Calu3 (cell line): ENCODE measurements at places on chromosomes 5 and 9.

DNA sequence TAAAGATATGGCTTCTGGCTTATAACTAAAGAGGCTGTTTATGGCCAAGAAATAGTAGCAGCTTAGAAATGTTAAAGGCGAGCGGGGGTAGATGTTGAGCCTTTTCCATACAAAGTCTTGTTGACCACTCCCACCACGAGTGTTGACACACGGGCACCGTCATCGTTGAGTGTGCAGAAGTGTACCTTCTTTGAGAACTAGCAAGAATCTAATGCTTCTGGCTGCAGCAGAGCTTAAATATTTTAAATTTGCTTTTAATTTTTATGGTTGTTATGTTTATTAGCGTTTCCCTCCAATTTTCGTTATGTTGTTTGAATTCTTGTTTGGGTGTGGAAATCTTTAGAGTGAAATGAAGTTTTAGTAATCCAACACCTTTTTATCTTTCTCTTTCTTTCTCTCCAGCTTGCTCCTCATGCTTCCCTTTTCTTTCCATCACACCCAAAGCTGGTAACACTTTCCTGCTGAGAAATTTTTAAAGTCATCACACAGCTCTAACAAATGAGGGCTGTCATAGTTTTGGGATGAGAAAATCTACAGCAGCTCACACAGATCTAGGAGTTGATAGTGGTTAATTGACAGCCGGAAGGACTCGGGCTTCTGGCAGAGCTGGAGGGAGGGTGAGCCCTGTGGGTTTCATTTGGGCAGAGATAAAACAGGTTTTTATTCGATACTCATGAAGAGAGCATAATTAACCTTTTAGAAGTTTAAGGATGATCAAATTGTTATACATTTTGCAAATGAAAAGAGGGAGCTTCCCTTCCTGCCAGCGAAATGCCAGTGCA is 120.1 kb upstream of the ZNF608 start:
- no peak for DNase-seq

GRCh38 chr5:140372971-140373487 is 13.0 kb downstream of the SLC4A9 start:
- DNase-seq, result peak; percentile 79

- DNase-seq, result no peak
These were observed 186.9 kb downstream of the GADD45G start for GRCh38 chr9:89791754-89792153.

GRCh38 chr9:98795295-98795955 is 930 bp downstream of the ANKS6 start:
- no peak for DNase-seq

- DNase-seq, result no peak
These were observed 24.9 kb upstream of the ADRA1B start for GRCh38 chr5:159891371-159891770.

- DNase-seq, result no peak
These were observed 79.7 kb downstream of the MED27 start for GRCh38 chr9:131999692-132000551.

DNA sequence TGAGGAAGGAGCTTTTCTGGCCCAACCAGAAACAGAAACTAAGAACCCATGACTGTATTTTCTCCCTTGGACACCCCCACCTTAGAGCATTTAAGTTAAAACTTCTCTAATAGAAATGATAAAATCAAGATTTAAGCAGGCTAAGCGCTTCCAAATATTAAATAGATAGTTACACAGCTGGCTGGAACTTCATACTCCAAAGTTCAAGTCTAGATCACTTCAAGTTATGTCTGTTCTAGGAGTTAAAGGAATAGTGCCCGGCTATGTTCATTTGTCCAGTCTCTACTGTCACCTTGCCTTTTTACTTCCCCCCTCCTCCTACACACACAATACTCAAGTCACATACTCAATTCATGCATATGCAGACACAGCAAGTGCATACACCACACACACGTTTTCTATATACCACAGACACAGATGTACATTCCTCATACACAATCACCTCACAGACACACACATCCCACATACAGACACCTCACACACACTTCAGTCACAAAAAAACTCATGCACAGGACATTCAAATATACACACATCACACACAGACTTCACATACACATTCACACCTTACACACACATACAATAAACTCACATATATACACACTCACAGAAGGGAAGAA is 237.7 kb downstream of the PDE4D start:
- DNase-seq, result no peak

DNA sequence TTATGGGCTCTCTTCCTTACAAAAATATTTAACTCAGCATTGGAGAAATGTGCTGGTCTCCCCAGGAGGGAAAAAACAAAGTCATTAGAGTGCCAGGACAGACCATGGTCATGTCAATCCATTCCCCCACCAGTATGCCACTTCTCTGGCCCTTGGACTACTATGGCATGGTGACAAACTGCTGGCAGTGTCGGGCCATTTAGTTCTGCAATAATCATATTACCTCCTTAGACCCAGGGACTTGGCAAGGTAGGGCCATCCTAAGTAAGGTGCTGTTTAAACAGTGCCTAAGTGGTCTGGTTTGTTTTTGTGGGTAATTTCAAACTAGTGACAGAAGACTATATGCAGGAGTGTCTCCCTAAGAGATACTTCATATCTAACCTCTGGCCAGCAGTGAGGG is 177.8 kb upstream of the STK32A start:
- DNase-seq, result no peak

GRCh38 chr5:6652025-6652424 is 18.8 kb downstream of the SRD5A1 start:
- DNase-seq, result no peak

DNA sequence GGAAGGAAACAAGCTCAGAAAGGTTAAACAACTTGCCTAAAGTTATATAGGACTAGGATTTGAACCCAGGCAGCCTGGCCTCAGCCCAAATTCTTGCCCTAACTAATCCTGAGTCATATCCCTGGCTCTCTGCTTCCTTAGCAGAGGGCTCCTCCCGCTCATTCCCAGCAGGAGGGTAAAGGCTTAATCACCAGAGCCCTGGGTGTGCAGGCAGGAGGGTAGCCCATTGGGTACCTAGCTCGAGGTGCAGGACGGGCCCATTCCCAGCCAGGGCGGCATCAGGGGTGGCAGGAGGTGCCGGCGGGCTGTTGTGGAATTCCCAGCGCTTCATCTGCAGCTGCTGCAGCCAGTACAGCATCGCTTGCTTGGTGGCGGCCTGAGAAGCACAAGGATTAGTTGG is 3.9 kb downstream of the TBC1D2 start:
- DNase-seq, result peak; percentile 17

DNA sequence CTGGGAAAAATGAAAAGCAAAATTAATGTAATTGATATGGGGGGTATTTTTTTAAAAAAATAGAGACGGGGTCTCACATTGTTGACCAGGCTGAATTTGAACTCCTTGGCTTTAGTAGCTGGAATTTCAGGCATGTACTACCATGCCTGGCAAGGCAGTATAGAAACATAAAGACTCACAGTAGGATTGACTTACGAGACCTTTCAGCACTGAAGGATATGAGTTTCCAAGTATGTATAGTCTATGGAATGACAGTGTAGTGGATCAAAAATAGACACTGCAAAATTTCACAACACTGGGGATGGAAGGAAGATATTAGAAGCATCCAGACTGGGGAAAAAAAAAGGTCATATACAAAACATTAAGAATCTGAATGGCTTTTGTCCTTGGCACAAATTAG is 6.8 kb downstream of the DCP2 start:
- no peak for DNase-seq

- DNase-seq, result no peak
These were observed 5.3 kb upstream of the IRX1 start for GRCh38 chr5:3590161-3590966.

GRCh38 chr5:133478199-133478985 is 133.9 kb downstream of the FSTL4 start:
- DNase-seq, result no peak

DNA sequence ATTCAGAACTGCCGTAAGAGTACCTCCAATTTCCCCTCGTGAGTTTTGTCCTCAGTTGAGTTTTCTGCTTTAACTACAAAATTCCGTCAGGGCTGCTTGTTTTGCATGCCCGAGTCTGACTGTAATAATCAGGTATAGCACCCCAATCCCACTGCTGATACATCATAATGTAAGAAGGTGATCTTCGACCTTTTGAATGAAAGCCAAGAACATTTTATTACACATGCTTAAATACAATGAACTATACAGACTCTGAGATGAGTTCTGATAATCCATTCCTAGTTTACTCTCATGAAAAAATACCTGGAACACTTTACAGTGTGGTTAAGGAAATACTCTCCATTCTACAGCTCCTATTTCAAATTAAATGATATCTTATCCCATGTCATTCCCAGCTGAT is 49.2 kb upstream of the TSLP start:
- no peak for DNase-seq

DNA sequence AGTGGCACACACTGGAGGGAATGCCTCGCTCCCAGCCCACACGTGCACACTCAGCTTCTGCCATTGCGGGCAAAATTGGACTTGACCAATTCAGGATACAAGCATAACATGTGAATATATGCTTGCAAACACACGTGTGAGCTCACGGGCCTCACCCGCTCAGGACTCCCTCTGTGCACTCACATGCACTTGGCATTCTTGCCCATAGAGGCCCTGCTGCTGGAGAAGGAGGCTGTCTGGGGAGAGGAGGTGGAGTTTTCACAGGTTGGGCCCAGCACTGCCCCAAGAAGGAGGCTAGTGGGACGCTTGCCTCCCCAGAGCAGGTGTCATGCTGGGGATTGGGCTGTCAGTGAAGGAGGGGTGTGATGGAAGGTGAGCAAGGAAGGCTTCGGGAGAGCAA is 1.7 kb downstream of the MYMK start:
- DNase-seq, result no peak

DNA sequence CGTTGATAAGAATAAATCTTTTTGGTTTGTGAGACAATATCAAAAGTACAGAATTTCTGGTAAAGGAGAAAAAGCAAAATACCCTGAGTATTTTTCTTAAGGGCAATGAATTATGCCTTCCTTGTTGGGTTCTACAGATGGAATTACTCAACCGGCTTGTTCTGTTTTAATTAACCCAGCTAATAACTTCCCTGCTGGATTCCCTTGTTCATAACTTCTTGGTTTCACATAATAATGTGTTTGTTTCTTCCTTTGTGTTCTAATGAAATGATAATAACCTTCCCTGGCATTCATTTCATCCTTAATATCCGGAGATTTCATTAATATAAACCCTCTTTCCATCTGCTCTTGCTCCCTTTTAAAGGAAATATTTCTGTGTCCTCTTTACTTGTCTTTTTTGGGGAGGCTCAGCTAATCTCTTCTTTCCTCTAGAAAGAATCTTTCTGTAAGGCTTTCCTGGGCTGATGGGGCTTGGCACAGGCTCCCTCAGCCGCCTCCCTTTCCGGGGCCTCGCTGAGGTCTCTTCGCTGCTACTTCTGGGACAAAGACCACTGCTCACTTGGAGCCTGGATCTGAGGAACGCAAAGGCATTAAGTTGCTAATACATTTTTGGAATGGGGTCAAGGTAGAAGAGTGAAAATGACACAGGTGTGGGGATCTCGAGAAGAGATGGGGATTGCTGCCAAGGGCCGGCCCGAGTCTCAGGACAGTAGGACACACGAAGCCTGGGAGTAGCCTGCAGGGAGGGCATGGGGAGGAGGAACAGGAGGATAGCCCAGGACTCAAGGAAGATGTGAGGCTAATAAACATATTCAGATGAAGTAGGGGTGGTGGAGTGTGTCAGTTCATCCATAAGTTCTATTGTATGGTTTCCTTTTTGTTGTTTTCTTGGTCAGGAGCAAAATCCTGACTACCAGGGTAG is 118.5 kb downstream of the NRG2 start:
- no peak for DNase-seq

GRCh38 chr9:78609450-78609849 is 312.5 kb downstream of the PSAT1 start:
- DNase-seq, result no peak

GRCh38 chr9:109063760-109064159 is 50.5 kb upstream of the CTNNAL1 start:
- DNase-seq, result no peak

DNA sequence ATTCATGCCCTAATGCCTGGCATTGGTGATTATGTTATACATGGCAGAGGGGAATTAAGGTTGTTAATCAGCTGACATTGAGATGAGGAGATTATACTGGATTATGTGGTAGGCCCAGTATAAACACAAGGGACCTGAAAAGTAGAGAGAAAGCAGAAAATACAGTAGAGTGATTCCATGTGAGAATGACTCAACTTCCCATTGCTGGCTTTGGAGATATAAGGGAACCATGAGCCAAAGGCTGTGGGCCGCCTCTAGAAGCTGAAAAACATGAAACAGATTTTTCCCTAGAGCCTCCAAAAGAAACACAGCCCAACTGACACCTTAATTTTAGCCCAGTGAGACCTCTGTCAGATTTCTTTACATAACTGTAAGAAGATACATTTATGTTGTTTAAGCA is 65.0 kb upstream of the CTXN3 start:
- no peak for DNase-seq
